ENCODE measurements at places on chromosomes 12 and 14.

DNA sequence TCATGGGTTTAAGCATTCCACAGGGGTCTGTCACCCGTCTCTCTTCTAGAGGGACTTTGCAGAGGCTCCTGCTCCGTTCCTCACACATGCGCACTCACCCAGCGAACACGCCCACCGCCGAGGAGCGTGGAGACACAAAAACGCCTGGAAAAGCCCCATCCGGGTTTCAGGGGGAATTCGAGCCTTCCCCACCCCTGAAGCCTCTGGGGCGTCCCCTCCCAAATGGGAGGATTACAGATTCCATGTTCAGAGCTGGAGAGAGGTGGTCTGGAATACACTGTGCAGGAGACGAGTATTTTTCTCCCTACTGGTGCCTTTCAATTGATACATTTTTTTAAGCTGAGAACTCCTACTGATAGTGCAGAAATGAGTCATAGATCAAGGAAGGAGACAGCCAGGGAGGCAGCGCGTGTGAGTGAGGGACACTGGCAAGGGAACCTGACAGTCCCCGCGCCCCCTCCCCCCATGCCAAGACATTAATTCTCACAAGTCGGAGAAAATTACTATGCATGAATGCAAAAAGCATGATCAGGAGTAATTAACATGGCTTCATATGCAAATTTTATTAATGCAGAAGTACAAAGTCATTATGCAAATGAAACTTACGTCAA is 36.9 kb downstream of the BCL11B start:
- peak; percentile 59 for DNase-seq

- no peak for DNase-seq
Observed at GRCh38 chr12:81174664-81175063, 96.8 kb downstream of the ACSS3 start.

DNA sequence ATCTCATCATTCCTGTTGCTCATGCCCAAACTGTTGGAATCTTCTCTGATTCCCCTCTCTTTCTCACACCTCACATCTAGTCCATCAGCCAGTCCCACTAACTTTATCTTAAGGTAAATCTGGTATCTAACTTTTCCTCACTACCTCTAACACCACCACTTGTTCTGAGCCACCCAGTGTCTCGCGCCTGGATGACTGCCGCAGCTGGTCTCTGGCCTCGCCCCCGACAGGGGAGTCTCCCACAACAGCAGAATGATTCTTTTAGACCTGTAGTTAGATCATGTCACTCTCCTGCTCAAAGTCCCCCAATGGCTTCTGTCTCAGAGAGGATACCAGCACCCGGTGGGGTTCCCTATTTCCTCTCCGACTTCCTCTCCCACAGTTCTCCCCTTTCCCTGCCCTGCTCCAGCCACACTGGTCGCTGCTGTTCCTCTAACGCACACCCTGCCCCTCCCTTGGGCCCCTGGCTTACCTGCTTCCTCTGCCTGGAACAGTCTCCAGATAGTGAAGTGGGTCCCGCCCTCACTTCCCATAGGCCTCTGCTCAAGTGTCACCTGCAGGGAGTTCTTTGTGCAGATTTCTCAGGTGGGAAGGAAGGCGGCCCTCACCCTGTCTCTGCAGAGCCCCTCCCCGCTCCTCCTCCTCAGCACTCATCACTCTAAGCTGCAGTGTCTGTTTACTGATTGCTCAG is 338.5 kb upstream of the FKBP4 start:
- peak; percentile 8 for DNase-seq

GRCh38 chr12:32811686-32812392 is 56.1 kb upstream of the YARS2 start:
- no peak for DNase-seq

GRCh38 chr12:3257411-3257810 is 180.2 kb downstream of the TSPAN9 start:
- no peak for DNase-seq

- no peak for DNase-seq
Observed at GRCh38 chr14:33634631-33635030, 316.2 kb downstream of the EGLN3 start.

DNA sequence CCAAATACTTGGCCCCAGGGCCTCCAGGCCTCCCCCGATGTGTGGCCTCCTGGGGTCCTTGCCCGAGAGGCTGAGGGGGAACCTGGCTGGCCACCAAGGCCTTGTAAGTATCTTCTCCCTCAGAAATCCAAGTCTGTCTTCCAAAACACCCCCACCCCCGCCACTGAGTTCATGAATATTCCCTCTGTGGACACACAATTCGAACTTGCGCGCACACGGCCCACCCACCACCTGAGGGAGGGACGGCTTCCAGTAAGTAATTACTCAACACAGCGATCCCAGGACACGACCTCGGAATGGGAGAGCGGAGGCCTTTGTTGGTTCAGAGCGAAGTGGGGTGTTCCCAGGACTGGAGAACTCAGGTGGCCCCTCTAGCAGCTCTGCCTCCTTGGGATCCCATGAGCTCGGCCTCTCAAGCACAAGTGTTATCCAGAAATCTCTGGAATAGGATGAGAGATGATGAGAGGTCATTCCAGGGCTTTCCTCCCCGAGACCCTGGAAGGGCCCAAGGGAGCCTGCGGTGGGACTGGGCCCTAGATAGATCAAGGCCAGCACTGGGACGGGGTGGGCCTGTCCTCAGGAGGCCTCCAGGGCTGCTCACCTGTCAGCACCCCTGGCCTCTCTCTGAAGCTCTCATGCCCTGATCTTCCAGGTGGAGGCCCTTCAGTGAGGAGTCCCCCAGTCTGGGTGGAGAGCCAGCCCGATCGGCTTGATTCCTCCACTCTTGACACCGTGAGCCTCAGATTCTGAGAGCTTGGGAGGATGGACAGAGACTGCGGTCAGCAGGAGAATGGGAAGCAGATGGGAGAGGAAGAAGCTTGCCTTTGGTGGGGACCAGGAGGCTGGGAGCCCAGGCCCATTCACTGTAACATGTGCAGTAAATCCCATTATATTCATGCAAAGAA is 219.0 kb upstream of the RTL1 start:
- DNase-seq, result no peak

GRCh38 chr14:21924479-21924878 is 250.9 kb upstream of the OR4E1 start:
- DNase-seq, result peak; percentile 78

- no peak for DNase-seq
Observed at GRCh38 chr14:73851000-73851399, 631 bp upstream of the PTGR2 start.

GRCh38 chr12:33265033-33265731 is 174.4 kb downstream of the SYT10 start:
- DNase-seq, result no peak

DNA sequence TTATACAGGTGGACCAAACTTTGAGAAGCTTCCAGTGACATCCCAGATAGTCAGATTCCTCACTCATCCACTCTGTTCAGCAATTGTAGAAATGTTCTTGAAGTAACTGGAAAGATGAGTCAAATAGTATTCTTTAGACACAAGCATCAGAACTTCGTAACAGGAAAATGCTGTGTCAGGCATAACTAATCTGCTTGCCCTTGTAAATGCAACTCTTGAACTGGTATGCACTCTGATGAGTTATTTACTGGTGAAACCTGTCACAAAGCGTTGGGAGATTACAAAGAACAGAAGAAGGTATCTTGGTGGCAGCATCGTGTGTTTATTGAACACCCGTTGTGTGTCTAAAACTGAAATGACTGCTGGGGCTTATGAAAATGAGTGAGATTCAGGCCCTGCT is 10.8 kb upstream of the DUSP6 start:
- no peak for DNase-seq

GRCh38 chr12:120588948-120589930 is 8.0 kb upstream of the POP5 start:
- no peak for DNase-seq

DNA sequence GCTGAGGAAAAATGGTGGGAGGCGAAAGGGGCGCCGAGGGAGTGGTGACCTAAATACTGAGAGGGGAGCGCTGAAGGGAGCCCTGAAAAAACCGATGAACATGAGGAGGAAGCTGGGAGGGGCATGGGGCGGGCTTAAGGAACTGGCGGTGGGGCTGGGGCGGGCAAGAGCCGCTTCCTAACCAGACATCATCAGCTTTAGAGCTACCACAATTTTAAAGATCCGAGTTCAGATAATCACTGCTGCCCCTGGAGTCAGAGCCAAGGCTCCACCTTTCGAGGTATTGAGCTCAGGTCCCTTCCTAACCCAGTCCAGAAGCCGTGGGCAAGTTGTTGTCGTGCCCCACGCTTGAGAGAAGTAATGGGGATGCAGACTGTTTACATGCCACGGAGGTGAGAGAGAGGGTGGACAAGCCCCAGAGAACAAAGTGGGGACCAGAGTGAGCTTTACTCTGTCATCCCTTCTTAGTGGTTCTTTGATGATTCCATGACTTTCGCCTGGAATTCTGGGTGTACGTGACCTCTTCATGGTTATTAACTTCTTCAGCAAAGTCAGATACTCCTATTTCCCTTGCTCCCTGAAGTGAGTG is 393 bp downstream of the ORMDL2 start:
- DNase-seq, result no peak

- DNase-seq, result no peak
Observed at GRCh38 chr12:32505067-32505945, 105.9 kb downstream of the FGD4 start.

GRCh38 chr14:58296726-58297125 is 1.6 kb upstream of the ARID4A start:
- DNase-seq, result no peak

DNA sequence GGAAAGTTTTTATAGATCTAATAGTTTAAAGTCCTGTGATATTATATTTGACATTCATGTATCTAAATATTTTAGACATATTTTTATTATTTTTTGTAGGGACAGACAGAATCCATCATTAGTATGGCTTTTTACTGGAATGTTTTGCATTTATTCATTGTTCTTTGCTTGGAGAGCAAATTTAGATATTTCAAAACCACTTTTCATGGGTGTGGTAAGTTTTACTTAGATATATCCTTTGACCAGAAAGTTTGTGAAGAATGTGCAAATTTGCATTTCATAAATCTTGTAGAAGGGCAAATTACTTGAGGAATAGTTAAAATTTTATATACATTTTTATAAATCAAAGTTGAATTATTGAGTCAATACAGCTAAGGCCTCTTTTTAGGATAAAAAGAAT is 37.5 kb downstream of the TMEM260 start:
- no peak for DNase-seq

GRCh38 chr12:80186727-80187217 is 87.4 kb downstream of the OTOGL start:
- DNase-seq, result no peak

DNA sequence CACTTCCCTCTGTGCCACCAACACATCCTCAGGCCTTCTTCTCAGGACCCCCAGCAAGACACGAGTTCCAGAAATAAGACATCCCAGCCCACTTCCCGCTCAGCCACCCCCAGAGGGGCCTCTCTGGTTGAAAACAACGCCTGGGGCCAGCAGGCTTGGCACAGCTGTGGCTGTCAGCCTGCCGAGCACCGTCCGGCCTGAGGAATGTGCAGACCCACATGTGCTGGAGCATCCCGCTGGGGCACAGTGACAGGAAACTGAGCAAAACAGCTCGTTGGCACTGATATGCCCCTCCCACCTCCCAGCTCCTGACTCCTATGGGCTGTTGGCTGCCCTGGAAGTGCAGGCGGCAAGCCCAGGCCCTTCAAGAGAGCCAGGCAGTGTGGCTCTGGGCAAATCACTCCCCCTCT is 1.4 kb downstream of the SYNE3 start:
- no peak for DNase-seq

GRCh38 chr14:77007975-77008421 is 20.5 kb downstream of the IRF2BPL start:
- DNase-seq, result no peak

DNA sequence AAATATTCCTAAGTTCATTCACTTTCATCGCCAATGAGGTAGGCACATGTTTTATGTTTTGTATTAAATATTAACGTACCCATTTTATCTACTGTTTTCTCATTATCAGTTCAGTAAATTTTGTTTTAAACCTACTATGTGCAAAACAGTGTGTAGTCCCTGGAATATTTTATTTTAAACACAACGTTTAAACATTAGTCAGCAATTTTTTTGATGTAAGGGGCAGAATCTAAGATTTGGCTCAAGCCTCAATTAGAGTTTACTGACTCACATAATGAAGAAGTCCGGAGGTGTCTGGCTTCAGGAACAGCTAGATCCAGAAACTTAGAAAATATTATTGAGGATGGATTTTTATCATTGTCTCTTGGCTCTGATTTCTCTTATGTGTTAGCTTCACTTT is 267.5 kb downstream of the C12orf75 start:
- DNase-seq, result no peak

DNA sequence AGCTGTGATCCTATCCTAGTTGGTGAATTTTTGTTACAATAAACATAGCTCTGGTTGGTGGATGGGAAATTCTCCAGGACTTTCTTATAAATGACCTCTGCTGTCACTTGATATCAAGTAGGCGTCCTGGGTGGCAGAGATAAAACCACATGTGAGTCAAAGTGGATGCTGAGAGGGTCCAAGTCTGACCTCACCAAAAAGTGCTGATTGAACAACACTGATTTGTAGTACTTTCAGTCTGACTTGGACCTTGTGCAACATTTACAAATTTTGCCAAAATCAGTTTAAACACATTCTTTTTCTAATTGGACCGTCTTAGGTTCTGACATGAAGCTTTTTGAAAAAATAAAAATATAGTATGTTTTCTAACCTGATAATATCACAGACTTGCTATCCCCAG is 585.6 kb downstream of the GALC start:
- no peak for DNase-seq

GRCh38 chr12:87074781-87075180 is 818.6 kb upstream of the MGAT4C start:
- DNase-seq, result no peak

DNA sequence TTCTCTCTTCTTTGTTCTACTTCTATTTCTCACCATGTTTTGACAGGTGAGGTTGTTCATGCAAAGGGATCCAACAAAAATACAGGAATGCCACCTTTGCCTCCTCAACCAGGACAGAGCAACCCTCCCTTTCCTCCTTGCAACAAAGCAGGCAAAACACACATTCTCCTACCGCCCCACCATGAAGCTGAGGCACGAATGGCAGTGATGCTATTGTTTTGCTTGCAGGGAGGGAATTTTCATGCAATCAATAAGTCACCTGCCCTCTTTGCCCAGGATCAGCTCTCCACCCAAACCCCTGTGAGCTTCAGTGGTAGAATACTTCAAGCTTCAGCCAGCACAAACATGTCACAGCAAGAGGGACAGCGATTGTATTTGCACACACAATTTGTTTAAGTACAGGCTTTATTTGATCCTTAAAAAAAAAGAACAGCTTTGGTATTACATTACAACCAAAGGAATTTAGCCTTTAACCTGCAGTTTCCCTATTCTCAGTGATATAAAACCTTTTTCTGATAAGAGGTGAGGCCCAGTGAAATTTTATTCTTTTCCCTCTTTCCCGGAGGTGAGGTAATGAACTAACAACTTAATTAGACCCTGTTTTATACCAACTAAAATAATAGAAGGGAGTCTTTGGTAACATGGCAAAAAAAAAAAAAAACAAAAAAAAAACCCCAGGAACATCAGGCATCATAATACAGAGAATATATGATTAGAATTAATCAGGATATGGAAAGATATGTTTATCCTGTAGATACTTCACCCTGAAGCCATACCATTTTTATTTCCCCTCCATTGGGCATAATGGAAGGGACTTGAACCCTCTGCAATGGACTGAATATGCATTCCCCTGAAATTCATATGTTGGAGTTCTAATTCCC is 87.0 kb upstream of the EEA1 start:
- no peak for DNase-seq
